Hematopoietic multipotent progenitor cell treated with erythropoietin and hydrocortisone succinate and interleukin-3 and kit ligand, for 17 days (in vitro differentiated cells): ENCODE measurements at places on chromosomes 4 and X.

GRCh38 chr4:2931512-2932301, 31.5 kb downstream of the NOP14 start:
- DNase-seq = no peak

- DNase-seq = no peak
Measured at GRCh38 chr4:10962246-10962645, 277.7 kb upstream of the CLNK start.

DNA sequence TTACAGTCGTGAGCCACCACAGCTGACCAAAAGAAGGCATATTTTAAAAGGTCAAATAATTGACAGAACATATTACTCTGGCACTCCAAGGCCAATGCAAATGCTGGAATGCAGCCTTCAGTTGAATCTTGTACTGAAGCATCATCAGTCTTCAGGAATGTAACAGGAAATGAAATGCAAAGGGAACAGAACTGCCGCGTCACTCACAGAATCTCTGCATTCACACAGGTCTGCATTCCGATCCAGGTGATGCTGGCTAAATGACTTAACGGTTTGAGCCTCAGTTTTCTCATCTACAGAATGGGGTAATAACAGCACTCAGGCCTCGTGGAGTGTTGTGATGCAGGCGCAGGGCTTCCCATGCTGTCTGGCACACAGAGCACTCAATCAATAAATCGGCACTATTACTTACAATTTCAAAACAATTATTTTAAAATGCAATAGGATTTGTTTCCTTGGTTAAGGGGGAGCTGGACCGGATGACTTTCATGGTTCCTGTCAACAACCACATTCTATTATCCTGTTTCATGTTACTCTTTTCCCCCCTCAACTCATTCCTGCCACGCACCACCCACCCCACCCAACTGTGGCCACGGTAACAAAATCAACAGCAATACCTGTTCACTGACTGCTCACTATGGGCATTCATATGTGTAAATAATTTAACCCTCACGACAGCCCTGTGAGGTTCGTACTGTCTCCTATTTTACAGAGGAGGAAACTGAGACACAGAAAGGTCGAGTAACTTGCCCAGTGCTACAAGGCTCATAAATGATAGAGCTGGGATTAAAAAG, 32.4 kb downstream of the IGFBP7 start:
- no peak for DNase-seq

- DNase-seq = no peak
Measured at GRCh38 chr4:1521821-1522361, 115.6 kb upstream of the NKX1-1 start.

GRCh38 chrX:3585719-3586118, 127.7 kb downstream of the PRKX start:
- DNase-seq = no peak

DNA sequence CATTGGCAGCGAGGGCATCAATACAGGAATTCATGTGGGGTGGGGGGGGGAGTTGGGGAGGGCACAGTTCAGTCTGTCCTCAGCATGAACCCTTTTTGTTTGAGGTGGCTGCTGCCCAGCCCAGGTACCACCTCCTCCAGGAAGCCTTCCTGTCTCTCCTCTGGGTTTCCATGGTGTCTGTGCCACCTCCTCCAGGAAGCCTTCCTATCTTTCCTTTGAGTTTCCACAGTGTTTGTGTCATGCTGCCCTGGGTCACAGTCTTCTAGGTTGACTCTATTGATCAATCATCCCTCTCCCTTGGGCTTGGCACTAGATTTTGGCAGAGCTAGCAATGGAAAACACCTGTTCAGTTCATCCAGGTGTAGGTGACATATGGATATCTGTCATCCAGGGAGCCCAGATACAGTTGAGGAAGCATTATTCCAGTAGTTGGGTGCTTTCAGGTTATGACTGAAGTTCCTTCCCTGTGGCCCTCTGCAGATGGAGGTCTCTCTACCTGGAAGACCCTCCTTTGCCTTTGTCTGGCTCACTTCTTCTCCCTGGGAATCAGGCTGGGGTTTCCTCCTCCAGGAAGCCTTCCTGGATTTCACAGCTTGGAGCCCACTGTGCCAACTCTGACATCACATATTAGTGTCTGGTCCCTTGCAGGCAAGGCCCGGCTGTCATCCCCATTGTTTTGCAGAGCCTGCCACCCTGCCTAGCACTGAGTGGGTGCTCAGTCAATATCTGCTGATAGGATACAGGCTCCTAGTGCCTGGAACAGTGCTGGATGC, 96.6 kb downstream of the SORCS2 start:
- no peak for DNase-seq

DNA sequence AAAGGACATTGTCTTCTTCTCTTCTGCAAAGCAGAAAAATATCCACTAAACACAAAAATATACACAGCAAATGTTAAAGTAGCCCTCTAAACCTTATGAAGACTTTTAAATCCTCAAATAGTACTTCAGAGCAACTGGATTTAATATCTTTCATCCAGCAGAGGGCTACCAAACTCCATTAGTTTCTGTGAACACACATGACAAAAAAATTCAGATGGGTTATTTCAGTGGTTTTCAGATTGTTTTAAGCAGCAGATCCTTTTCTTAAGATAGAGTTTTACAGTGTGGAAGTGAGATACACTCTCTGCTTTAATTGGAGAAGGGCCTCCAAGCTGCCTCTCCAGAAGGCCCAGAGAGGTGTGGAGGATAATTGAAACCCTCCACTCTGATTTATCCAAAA, 56.7 kb downstream of the ANK2 start:
- DNase-seq = no peak

GRCh38 chr4:147288512-147288911, 192.4 kb upstream of the EDNRA start:
- DNase-seq = no peak

GRCh38 chr4:76764251-76764650, 133.7 kb downstream of the SOWAHB start:
- DNase-seq = no peak

DNA sequence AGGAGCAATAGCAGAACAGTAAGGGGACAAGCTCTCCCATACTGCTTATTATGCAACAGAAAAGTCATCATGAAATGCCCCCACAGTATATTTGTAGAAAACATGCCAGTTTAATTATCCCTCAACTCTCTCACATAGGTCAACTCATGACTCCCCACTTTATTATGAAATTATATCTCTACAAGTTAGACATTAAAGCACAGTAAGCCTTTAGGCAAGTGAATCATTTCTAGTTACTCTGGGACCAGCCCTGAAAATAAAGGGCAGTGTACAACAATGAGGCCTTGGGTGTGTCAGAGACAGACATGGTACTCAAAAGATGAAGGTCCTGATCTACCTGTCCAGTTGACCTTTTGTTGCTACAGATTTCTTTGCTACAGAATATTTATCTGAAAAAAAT, 191.9 kb downstream of the FBXW7 start:
- DNase-seq = no peak

DNA sequence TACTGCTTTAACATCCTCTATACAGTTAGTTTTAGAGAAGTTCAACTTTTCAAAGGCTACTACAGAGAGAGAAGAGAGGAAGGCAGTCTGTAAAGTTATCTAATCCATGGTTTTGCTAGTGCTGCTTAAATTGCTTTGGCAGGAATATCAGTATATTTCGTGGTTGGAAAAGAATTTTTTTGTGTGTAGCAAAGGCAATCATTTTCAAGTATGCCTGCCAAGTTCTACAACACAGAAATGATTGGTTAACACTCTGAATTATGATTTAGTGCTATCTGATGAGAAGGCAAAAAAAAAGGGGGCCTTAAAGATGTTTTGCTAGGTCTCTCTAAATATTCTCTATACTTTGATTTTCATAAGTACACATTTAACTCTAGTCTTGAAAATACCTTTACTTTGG, 133.1 kb downstream of the JADE1 start:
- no peak for DNase-seq

DNA sequence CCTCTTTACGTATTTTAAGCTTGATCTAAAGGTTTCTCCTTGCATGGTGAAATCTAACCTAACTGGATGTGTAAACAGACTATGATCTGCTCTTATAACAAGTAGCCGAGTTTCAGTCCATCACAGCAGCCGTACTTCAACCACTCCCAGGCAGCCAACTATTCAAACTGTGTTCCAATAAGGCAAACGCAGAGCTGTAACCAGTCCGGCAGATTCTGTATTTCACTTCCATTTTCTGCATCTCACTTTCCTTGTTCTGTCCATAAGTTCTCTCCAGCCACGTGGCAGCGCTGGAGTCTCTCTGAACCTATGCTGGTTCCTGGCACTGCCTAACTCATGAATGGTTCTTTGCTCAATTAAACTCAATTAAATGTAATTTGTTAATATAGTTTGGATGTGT, 132.6 kb downstream of the FHDC1 start:
- DNase-seq = no peak

DNA sequence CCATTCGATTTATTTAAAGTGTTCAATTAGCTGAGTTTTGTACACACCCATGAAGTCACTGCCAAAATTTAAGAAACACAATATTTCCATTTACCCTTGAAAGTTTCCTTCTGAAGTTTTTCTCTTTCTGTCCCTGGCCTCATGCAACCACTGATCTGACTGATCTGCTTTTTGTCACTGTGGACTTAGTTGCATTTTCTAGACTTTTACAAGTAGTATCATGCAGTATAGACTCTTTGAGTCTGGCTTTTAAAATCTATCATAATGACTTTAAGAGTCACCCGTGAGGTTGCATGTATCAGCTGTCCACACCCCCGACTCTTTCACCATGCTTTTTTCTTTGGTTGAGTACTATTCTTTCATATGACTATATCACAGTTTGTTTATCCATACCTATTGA, 29.0 kb upstream of the PDLIM3 start:
- no peak for DNase-seq

GRCh38 chr4:8364141-8364540, 76.4 kb downstream of the ACOX3 start:
- no peak for DNase-seq

DNA sequence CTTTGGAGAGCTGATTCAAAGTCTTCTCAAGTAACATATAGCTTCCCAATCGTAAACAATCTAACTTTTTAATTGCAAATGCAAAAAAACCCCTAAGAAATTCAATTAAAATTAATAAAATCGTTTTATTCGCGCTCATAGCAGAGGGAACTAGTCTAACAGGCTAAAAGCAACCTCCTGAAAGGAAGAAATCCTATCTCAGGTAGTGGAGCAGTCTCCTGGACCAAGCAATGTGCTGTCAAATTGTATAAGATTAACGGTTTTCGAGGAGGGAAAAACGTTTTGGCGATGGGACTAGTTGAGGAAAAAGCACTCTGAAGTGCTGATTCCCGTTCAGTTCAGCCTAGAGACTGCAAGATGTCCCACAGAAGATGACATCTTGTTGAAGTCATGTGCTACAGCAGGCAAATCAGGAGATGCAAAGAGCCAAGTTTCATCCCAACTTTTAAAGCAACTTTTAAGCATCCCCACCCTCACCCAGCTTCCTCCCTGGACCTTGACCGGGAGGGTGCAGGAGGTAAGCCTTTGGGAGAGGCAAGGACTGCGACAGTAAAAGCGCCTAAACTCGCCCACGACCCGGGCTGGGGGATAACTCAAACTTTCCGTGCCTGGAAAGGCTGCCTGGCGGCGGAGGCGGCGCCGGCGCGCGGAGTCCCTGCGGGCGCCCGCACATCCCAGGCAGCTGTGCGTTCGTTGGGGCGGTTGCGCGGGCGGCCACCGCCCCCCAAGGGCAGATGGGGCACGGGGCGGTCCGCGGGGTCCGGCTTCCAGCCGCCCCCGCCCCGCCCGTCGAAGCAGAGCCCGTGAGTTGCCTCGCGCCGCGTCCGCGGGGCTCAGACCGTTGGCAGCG, 784 bp downstream of the MAP7D3 start:
- DNase-seq = no peak

GRCh38 chr4:112403101-112403945, 106.2 kb downstream of the ALPK1 start:
- DNase-seq = no peak

- no peak for DNase-seq
Measured at GRCh38 chr4:186569533-186570192, 14.3 kb upstream of the MTNR1A start.

GRCh38 chrX:86002076-86002896, 45.1 kb downstream of the CHM start:
- DNase-seq = no peak

GRCh38 chr4:155982736-155983385, 29.2 kb upstream of the CTSO start:
- DNase-seq = no peak

GRCh38 chrX:97446298-97446882, 562.7 kb downstream of the RPA4 start:
- no peak for DNase-seq

DNA sequence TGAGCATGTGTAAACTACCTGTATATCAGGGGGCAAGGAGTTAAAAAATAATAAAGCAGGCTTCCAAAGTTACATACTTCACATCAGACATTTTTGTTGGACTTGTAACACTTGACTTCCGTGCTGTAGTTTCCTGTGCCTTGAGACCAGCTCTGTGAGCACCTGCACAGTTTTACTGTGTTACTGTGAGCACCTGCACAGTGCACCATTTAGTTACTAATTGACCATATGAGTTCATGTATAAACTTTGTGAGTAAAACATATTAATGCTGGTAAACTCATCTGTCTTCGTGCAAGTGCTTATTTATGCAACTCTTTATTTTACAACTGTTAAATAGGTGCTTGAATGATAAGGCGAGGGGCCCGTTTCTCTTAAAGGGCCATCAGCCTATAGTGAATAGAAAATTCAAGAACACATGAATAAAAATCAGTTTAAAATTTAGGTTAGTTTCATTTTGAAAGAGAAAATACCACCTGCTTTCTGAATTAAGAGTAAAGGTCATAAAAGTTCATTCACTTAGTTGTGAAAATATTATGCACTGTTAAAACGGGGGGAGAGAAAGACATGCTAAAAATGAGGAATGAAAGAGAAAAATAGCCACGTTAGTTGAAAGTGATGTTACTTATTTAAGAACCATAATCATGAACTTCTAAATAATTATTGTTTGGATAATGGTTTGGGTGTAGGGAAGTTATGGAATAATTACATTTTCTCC, 42.4 kb downstream of the USP9X start:
- no peak for DNase-seq

DNA sequence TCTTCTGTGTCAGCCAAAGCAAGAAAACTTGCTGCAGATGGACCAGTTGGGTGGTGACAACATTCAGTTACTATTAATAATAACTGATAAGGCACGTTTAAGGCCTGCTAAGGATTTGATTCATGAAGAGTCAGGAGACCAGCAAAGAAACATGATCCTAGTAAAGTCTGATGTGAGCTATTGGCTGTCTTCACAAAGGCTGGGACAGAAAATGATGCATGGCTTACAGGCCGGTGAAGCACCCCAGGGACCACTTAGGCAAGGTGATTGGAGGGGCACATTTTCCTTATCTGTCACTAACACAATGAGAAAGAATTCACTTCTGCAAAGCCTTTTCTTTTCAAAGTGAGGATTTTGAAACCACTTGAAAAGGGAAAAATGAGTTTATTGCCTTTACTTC, 65.4 kb upstream of the TRPC3 start:
- no peak for DNase-seq
